ENCODE measurements at places on chromosomes 5 and 9.

DNA sequence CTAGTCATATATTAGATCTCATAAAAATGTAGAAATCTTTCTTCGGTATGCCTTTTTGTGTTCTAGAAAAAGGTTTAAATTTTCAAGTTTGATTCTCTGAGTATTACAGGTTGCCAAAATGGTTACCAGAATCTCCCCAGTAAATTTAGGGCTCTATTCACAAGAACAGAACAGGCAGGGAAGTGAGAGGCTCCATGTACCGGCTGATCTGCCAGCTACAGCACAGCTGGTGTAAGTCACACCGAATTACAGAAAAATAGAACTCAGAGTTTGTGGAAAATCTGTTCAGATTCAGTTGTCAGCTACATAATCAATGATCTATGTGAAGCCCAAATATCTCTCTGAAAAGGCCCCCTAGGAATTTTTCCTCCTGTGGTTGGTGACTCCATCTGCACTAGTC, 10.5 kb downstream of the FAM81B start:
- no peak for DNase-seq

GRCh38 chr5:15474143-15474719, 25.7 kb upstream of the FBXL7 start:
- DNase-seq: no peak

GRCh38 chr5:160162910-160163309, 43.7 kb upstream of the PWWP2A start:
- no peak for DNase-seq

- no peak for DNase-seq
Observed at GRCh38 chr9:89442981-89443814, 54.7 kb downstream of the SEMA4D start.

GRCh38 chr9:98176391-98177259, 15.8 kb downstream of the CORO2A start:
- DNase-seq: no peak

DNA sequence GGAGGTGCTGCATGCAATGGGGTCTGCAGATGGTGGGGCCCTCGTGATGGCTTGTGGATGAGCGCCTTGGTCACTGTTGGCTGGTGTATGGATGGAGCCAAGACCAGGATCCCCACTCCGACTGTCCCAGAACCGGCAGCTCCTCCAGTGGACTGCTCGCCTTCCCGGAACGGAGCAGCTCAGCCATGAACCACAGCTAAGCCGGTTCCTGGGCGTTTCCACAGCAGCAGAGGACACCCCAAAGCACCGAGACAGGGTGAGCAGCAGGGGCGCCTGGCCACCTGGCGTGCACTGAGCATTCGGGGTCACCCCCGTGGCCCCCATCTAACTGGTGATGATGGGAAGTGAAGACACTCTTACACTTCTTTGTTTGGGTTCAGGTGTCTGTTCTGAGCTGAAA, 26.1 kb downstream of the CCDC187 start:
- no peak for DNase-seq

GRCh38 chr9:131923766-131924165, 155.9 kb downstream of the MED27 start:
- DNase-seq: no peak

DNA sequence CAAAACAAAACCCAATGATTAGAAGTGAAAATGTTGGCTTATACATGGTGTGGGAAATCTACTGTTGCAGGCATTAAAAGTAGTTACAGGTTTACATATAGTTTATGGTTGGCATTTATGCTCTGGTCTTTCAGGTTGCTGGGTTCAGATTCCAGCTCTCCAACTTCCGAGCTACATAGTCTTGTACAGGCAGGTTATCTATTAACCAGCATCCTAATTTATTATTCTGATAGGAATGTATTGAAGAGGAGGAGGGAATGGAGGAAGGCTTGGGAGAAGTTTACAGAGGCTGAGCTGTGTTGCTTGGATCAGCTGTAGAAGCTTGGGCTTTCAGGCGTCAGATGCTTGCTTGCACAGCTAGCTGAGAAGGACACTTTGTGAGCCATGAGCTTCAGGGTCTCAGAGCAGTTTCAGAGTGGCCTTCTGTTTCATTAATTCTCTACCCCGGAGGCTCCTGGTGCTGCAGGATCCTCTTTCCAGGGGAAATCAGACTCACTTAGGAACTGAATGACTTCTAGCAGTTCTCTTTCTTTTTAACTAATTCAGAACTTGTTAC, 11.7 kb upstream of the ERBIN start:
- no peak for DNase-seq

- no peak for DNase-seq
Observed at GRCh38 chr9:7967093-7967827, 167.7 kb upstream of the DMAC1 start.
